ENCODE measurements at places on chromosomes 1 and 21. TPM values are rescaled to one million over a fixed set of nuclear protein-coding genes. Genes with fewer than 3 reads are reported as not detected.

DNA sequence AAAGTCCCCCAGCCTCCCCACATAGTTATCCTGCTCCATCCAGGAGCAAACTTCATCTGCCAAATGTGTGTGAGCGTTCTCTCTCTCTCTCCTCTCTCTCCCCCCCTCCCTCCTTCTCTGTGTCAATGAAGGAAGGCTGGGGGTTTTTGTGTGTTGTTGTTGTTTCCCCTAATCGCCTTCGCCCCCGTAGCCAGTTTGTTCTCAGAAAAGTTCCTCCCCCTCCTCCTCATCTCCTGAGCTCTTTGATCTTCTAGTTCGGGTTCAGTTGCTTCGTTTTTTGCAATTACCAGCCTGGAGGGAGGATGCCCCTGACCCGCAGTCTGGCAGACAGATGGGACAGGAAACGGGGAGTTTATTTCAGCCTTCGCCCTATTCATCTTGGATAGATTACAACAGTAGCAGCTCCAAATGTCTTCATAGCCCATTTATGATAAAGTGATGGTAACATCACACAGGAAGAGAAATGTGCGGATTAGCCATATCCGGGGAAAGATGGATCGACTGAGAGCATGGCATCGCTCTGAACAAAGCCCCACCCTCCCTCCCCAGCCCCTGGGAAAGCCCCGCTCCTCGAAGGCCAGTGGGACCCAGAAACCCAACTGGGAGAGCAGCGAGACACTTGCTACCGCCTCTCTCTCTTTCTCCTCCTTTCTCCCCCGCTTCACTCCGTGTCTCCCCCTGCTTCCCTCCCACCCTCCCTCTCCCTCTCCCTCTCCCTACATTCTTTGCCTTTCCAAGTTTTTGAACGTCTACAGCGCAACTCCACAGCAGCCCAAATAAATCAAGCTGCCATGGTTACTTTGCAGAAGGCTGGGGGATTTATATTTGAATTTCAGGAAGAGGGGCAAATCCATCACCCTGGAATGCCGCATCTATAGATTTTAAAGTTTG is 139.7 kb upstream of the ARHGEF16 start:
- no peak for DNase-seq

DNA sequence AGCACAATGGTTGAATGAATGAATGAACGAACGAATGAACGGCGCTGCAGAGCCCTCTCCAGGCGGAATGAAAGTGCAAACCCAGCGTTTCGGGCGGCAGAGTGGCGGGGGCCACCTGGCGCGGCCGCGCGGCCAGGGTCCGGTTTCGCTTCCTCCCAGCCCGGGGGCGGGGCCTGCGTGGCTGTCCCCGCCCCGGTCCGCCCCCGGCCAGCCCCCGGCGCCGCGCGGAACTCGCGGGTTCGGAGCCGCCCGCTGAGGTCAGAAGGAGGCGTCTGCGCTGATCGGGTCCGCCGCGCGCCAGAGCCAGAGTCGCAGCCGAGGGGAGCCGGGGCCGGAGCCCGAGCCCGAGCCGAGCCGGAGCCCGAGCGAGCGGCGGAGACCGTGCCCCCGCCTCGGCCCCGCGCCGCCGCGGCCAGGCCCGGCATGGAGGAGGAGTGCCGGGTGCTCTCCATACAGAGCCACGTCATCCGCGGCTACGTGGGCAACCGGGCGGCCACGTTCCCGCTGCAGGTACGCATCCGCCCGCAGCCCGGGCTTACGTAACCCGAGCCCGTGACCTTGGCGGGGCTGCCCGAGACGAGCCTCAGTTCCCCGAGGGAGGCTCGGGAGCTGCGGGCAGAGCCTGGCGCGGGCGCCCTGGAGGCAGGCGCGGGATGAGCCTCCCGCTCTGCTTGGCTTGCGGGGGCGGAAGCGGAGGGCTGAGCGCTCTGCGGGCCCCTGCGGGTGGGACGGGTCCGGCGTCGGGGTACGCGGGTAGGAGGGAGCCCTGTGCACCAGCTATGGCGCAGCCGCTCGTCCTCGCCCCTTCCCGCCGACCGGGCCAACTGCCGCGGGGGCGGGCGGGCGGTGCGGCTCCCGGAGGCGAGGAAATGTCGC is at the start of gene PDXK:
PDXK (plus strand) TSS at position 258 of the 876 bp plus-strand sequence; CDS start at position 424, 166 bp downstream.
- DNase-seq: peak; percentile 94

DNA sequence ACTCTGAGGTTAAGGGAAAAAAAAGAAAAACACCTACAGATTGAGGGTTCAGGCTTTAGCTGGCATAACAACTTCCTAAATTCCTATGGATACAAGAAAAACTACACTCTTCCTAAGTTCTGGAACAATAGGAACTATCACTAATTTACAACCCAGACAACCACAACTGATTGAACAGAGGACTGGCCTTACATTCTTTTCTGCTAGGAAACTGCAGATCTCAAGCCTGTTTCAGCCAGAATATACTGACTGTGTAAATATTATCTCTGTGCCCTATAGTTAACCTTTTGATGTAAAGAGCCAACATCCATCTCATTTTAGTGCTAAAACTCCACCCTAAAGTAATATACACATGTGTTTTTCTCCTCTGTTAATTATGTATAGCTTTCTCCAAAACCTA is 1186.5 kb upstream of the TMPRSS15 start:
- no peak for DNase-seq

GRCh38 chr1:100757946-100758345 is 38.4 kb downstream of the VCAM1 start:
- DNase-seq: no peak

DNA sequence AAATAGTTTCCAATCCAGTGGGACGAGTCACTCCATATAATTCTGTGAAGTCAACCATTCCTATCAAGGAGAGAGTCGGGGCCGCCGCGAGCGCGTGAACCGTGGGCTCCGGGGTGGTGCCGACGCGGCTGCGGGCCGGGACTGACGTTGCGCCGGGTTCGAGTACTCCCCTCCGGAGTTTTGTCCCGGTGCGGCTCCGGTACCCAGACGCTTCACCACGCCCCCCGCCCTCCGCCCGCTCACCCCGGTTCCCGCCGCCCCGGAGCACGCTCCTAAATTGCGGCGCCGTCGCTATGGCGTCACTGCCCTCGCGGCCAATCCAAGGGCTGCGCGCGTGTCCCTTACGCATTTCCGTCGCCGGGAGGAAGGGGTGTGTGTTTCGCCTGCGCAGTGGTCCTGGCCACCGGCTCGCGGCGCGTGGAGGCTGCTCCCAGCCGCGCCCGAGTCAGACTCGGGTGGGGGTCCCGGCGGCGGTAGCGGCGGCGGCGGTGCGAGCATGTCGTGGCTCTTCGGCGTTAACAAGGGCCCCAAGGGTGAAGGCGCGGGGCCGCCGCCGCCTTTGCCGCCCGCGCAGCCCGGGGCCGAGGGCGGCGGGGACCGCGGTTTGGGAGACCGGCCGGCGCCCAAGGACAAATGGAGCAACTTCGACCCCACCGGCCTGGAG is at the start of gene ATAD3B:
ATAD3B (plus strand) TSS at position 377 of the 664 bp plus-strand sequence; CDS start at position 497, 120 bp downstream.
- DNase-seq: peak; percentile 96

GRCh38 chr1:112672009-112672408 is 2.5 kb upstream of the MOV10 start:
- no peak for DNase-seq

DNA sequence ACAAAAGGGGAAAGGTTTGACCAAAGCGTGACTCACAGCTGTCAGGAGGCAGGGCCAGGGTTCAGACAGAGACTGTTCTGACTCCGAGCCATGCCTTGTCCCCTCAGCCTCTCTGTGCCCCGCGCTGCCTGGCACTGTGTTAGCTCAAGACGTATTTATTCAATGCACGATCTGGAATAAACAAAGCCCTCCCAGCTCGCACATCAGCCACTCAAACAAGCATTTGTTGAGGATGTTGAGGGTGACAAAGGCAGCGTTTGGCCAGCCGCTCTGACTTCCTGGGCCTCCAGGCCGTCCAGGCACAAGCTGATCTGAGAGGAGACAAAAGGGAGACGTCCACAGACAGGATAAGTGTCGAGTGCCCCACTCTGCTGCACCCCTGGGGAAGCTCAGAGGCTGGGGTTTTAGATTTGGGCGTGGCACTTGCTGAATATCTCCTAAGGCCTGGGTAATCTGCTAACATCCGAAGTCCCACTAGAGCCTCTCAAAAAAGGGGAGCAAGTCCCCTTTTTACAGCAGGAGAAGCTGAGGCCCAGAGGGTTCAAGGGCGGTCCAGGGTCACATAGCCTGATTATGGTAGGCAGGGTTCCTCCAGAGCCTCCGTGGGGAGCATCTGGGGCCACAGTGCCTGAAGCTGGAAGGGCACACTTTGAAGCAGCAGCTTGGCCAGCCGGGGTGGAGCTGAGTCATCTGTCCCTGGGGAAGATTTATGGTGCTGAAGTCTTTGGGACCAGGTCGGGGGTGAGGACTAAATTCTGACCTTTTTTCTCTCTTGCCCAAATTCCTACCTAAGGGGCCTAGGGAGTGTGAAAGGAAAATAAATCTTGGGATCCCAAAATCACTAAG is 95.9 kb downstream of the SPSB1 start:
- DNase-seq: no peak

- DNase-seq: no peak
These were observed 81.2 kb downstream of the ADCY10 start for GRCh38 chr1:167832693-167833092.

DNA sequence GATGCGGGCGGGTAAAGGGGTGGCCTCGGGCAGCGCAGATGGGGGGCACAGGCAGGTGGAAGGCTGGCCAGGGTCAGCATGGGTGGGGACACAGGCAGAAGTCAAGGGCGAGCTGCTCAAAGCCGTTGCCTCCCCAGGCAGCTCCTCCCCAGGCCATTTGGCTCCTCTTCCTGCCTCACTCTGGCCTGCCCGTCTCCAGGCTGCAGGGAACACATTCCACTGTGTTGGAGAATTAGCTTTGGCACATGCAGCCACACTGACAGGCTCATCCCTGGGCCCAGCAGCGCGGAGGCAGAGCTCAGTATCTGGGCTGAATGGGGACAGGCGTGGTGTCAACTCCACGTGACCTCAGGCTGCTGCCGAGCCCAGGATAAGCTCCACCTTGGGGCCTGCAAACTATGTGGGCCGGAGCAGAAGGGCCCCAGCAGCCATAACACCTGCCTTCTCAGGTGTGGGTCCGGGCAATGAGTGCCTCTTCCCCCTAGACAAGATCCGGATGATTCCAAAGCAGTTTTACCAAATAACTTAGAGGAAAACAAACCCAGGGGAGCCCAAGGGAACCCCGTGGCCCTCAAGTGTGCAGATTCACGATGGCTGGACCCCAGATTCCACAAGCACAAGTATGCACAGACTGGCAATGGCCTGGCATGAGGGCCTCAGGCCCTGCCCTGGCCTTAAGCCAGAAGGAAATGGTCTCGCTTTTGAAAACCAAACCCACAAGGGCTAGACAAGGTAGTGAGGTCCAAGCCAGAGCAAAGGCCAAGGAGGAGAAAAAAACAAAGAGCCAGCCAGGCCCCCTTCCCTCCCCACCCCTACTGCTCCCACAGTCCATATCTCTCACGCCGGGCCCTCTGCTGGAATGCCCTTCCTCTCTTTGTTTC is 40.2 kb downstream of the HSPG2 start:
- DNase-seq: no peak

DNA sequence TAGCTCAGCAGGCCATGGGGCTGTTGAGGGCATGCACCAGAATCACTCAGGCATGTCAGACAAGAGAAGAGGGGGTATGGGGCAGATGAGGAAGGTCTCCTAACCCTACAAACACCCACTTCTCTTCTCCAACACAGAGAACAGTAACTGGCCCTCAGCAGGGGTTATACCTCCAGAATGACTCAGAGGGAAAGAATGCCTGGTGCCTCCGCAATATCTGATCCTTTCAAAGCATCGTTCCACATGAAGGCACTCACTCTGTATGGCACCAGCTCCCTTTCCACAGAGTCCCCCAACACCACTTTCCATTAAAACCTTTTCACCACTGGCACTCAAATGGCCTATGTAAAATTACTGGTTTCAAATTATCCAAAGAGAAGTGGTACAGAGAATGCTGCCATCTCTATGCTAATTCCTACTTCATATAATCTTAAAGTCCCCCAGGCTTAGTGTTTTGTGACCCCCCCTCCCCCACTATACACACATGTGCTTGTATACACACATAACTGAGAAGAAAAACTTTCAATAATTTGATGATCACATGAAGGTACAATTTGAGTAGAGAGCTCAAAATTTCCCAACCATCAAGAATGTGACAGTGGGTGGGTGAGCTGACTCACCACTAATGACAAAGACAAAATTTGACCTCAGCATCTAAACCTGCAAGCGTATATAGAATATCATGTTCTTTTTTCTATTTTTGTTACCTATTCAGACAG is 91.5 kb downstream of the SIPA1L2 start:
- no peak for DNase-seq

DNA sequence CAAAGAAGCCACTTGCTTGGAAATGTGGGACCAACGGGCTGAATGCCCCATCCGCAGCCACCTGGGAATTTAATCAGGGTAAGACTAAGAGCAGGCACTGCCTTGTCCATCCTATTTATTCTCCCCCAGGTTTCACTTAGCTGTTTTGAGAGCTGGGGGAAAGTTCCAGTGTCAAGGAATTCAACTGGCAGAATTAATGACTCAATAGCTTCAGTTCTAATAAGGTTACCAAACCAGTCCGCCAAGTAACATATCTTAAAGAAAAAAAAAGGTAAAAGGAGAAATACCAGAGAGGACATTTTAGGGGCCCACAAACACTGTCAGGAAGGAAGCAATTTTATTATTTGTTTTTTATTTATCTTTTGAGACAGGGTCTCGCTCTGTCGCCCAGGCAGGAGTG is 157.6 kb upstream of the SOD1 start:
- DNase-seq: peak; percentile 33

- DNase-seq: peak; percentile 29
These were observed 115.5 kb upstream of the NCAM2 start for GRCh38 chr21:20882462-20883407.

GRCh38 chr21:33642027-33642895 is at the start of gene ITSN1:
TSS of gene ITSN1 (plus strand) at chr21:33642501. CDS start at chr21:33718829, 76,328 bp downstream.
- DNase-seq: peak; percentile 100

The RGSL1 gene
- total RNA-seq: not detected

The NUDT4B gene
- total RNA-seq: not detected

The F13B gene
- not detected for total RNA-seq

The LCK gene
- total RNA-seq: 10.3 TPM
